ENCODE measurements at places on chromosomes 6 and 20.

- no peak for DNase-seq
Observed at GRCh38 chr6:162525181-162525580, 202.4 kb downstream of the PRKN start.

DNA sequence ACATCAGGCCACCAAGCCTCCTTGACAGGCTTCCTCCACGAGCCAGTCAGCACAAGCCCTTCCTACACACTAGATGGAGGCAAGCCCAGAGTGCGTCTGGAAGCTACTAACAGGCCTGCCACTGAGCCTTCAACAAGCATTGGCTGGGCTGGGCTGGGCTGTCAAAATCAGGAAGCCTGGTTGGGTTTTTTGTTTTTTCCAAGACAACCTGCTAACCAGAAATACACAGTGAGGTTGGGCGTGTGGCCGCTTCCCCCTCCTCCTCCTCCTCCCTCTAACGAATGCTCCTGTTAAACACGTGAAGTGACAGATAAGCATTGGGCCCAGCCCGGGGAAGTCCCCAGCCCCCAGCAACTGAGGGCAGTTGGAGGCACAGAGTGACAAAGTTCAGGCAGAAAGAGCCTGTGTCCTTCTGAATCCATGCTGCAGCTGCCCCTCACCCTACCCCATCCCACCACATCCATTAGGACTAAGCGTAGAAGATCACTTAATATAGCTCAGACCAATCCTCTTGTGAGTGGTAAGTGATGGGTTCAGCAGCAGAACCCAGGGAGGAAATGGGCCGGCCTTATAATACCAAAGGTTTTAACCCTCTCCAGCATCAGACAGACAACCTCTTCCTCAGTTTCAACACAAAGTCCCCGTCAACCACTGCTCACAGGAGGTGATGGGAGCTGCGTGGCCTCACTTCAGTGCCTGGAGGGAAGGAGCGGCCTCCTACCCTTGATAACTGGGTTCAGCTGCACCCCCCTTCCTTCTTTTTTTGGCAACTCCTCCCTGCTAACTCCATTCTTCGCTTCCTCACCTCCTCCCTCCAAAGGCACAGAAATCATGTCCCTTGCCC, 1.1 kb downstream of the NFATC2 start:
- peak; percentile 82 for DNase-seq

DNA sequence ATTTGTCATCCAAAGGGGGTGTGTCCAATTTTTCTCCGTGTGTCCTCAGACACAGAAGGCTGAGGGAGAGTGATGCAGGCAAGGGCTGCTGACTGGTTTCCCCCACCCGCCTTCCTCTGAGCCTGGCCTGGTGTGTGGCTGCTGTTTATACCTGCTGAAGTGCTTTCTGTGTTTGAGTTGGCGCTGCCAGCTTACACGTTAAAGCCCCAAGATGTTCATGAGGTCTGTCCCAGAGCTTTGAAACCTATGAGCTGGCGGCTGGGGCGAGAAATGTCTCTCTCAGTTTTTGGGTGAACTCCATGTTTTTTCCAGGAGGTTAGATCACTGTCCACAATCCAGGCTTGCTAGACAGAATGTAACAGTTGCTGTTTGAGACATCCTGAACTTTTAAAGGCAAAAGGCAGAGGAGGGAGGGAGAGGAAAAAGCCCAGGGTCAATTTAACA, 69.0 kb upstream of the CCN2 start:
- DNase-seq: no peak

GRCh38 chr6:41050536-41050935, 2.5 kb upstream of the APOBEC2 start:
- DNase-seq: no peak

GRCh38 chr20:63740070-63740626, 572 bp downstream of the SLC2A4RG start:
- peak; percentile 69 for DNase-seq

DNA sequence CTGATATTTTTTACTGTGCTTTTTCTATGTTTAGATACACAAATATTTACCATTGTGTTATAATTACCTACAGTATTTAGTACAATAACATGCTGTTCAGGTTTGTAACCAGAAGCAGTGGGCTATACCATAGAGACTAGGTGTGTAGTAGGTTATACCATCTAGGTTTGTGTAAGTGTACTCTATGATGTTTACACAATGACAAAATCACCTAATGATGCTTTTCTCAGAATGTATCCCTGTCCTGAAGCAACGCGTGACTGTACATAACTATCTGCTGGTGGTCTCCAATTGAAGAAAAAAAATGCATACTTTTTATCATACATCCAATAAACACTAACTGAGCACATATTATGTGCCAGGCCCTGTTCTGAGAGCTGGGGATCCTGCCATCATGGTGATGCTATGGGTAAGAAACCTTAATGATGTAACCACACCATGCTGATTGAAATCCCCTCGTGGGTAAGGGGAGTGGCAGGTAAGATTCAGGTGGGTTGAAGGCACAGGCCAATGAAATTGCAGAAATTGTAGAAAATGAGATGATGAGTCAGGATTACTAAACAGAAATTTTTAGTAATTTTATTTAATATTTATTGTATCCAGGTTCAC, 76.8 kb downstream of the FYN start:
- DNase-seq: no peak

GRCh38 chr20:6311841-6312655, 189.2 kb upstream of the FERMT1 start:
- DNase-seq: no peak

DNA sequence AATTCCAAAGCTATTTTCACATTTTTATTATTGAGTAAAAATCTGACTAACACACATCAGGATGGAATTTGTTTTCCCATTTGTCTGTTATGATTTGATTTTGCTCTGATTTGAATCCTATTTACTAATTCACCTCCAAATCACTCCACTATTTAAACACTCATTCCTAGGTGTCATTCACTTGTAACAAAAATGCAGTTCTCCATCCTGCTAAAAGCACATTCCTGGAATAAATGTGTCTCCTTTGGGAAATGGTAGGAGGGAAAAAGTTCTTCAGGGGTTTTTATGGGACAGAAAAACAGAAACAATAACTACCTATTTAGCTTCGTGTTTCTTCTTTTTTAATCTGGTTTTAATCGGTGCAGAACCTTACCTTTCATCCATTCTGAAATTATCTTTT, 494.1 kb upstream of the CITED2 start:
- no peak for DNase-seq

DNA sequence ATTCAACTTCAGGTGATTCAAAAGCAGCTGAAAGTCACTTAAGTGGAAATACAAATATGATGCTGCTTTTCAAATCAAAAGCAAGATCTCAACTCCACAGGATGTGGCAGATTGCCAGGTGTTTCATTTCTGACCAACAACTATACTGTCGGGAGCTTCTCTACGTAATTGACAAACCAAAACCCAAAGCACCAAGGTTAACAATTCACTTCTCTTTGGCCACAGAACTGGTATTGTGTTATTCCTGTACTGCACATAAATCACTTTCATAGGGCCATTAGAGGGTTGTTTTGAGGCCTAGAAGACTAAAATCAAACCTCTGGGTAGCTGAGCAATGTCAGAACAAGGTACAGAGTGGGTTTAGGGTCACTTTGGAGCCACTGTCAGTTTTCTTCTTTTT, 169.7 kb downstream of the HAO1 start:
- no peak for DNase-seq

GRCh38 chr6:138086573-138087196, 20.5 kb downstream of the PERP start:
- no peak for DNase-seq

DNA sequence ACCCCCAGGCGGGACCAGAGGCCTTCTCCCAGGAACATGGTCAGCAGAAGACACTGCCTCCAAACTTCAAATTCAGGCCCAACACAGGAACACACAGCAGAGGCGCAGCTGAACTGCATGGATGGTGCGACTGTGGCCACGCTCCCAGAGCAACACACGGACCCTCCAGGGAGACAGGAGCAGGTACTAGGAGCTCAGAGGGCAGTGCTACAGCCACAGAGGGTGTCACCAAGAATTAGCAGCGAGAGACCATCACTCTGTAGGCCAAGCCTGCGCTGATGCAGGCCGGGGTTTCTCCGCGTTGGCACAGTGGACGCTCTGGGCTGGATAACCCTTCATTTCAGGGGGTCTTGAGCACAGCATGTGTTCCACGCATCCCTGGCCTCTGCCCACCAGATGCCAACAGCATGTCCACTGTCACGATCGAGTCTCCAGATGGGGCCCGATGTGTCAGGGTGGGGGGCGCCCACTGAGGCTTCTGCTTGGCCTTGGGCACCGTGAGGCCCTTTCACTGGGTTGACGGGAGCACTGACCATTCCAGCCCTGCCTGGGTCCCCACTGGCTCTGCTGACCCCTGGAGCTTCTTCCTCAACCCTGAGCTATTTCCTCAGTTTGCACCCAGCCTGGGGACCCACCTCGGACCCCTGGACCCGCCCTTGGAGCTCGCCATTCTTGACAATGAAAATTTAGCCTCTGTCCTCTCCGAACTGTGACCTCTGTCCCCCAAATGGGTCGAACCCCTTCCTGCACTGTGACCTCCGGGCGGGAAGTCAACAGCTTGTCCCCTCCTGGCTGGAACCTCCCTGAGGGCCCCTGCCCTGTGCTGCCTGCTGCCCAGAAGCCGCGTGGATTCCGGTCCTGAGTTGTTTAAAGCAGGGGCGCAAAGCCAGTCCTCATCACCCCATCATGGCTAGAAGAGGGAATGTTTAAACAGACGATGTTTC, 239.4 kb downstream of the DLL1 start:
- DNase-seq: no peak
